ENCODE measurements at places on chromosomes 4 and X.

DNA sequence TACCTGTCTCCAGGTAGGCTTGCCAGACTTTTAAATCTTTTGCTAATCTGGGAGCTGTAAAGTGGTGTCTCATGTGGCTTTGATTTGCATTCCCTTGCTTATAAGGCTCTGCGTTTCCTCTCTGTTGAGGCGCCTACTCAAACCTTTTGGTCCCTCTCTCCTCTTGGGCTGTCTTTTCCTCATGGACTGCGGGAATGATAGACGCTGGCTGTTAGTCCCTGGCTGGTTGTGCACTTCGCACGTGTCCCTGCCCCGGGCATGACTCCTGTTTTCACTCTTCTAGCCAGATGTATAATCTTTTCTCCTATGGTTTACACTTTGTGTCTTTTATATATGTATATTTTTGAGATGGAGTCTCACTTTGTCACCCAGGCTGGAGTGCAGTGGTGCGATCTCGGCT lies 39.7 kb downstream of the RGS12 start:
- no peak for DNase-seq

DNA sequence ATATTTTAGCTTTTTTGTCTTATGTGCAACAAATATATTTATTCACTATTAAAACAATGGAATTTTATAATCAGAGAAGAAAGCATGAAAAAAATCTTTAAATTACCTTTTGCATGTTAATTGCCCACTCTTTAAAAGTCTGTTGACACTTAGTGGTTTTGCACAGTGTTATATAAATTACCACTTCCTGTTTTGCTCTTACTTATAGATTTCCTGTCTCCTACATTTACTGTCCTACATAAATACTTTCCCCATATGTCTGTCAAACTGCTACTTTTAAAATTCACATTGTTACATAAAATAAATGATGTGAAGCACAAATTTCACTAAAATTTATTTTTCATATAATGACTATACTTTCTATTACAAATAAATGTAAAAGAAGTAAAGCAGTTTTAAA lies 161.1 kb upstream of the NDST4 start:
- peak; percentile 60 for DNase-seq

DNA sequence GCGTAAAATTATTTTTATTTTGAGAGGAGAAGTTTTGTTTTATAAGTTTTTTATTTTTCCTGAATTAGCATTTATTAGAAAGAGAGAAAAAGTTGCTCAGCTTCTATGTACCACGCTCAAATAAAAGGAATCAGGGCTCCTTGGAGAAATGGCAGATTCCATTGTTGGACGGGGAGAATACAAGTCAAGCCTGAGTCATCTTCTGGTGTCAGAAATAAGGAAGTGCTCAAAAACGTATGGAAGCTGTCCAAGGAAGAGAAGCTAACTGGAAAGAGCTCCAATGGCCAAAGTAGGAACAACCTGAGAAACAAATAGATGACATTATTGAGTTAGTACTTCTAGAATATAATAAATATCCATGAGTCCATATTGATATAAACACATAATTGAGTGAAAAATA lies 89.3 kb upstream of the NEIL3 start:
- no peak for DNase-seq

- DNase-seq, result no peak
Measured at GRCh38 chr4:89298788-89299152, 8.8 kb downstream of the GPRIN3 start.

DNA sequence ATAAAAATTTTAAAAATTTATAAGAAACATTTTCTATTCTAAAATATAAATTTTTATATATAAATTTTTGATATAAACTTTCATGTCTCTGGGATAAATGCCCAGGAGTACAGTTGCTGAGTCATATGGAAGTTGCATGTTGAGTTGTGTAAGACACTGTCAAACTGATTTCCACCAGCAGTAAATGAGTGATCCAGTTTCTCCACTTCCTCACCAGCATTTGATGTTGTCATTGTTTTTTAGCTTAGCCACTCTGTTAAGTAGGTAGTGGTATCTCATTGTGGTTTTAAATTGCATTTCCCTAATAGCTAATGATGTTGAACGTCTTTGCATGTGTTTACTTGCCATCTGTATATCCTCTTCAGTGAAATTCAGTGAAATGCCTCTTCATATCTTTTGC lies 66.5 kb downstream of the MAMLD1 start:
- peak; percentile 86 for DNase-seq

DNA sequence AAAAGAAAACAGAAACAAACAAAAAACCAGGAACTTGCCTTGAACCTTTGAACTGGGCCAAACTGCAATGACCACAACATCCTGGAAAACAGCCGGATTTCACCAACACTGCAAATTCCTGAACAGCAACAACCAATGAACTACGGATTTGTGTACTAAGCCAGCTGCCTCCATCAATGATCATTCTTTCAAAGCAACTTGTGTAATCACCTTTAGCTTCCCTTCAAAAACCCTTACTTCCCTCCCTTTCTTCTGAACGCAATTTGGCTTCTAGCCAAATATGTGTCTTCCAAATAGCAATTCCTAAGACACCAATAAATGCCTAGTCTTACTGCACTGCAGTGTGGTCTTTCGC lies 98.5 kb upstream of the FAM47C start:
- DNase-seq, result no peak

- no peak for DNase-seq
Measured at GRCh38 chrX:68881911-68882310, 53.1 kb downstream of the EFNB1 start.

DNA sequence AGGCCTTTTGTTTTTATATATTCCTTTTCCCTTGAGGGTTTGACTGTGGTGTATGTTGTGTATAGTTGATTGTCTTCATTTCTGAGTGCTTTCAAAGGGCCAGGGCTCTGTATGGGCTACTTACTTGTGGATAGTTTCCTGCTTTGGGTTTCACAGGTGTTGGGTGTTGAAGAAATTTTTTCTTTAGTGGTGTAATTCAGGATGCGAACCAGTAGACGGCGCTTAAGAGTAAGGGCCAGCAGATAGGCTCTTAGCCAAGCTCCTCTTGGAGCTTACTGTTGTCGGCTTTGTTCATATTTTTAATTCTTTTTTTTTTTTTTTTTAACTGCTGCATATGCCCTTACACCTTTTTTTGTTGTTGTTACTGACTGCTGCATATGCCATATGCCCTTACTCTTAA lies 276.3 kb upstream of the GALNT7 start:
- DNase-seq, result peak; percentile 1

- DNase-seq, result no peak
Measured at GRCh38 chr4:49044270-49044669, 58.2 kb downstream of the CWH43 start.

DNA sequence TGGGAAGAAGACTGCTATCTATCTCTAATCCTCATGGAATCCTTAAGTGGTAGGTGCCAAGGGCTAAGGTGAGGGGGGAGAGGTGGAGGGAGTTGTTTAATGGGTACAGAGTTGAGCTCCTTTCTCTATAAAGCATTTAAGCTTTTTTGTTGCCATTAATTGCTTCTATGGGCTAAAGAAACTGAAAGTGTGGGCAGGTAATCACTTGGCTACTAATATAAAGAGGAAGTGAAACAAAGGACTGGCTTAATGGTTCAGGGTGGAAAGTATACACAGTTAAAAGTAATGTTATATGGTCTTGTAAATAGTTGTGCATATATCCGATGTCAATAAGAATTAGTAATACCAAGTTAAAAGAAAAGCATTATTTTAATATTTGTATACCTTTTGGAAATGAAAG lies 83.9 kb downstream of the POLA1 start:
- peak; percentile 5 for DNase-seq

DNA sequence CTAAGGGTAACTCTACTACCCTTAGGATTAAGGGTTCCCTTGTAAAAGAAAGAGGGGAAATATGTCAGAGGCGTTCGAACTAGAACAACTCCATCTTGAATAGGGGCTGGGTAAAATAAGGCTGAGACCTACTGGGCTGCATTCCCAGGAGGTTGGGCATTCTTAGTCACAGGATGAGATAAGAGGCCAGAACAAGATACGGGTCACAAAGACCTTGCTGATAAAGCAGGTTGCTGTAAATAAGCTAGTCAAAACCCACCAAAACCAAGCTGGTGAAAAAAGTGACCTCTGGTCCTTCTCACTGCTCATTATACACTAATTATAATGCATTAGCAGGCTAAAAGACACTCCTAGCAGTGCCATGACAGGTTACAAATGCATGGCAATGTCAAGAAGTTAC lies 922.0 kb downstream of the DMD start:
- DNase-seq, result no peak
